ENCODE measurements at places on chromosomes 2 and 18.

DNA sequence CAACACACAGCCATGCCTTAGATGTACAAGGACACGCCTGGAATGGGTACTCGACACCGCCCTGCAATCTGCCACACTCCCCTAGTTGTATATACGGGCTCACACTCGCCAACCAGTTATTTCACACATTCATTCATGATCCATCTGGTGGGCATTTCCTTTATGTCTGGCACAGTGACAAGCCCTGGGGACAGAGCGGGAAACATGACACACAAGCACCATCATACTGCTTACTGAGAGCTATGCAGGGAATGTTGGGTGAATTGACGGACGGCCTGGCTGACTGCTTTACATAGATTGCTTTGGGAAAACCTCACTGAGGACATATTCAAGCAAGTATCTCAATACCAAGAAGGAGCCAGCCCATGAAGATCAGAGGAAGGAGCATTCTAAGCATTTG lies 448.0 kb upstream of the SPRED2 start:
- DNase-seq: no peak

DNA sequence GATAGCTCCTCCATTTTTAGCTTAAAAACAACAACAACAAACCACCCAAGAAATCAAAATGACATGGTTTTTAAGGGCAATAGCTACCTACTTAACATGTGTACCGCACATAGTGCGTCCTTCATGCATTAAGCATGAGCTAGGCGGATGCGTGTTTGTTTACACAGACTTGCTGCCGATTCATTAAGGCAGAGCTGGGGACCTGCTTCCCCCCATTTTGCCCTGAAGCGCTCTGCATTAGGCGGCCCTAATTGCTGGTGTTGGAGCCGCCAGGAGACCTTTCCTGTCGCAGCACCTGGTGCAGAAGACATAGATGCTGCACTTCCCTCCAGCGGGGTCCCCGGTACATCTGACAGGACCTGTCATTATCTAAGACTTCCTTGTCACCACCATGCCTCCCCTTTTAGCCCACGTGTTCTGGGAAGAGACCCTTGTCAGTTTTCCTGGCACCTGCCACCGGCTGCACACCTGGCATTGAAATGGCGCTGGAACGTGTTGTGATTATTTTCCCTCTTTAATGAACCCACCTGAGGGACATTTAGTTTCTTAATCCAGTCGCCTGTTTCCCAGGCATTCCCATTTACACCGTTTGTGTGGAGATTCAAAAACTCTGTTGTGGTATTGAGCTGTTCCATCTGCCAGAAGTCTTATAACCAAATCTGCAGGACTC lies 261.1 kb upstream of the RAB12 start:
- no peak for DNase-seq

- DNase-seq: no peak
Measured at GRCh38 chr2:160333324-160334027, 133.4 kb upstream of the ITGB6 start.

GRCh38 chr2:97669448-97669847 lies at the start of gene C2orf92:
C2orf92 (plus strand) TSS chr2:97669713; CDS start chr2:97669789, 76 bp downstream.
- DNase-seq: no peak

DNA sequence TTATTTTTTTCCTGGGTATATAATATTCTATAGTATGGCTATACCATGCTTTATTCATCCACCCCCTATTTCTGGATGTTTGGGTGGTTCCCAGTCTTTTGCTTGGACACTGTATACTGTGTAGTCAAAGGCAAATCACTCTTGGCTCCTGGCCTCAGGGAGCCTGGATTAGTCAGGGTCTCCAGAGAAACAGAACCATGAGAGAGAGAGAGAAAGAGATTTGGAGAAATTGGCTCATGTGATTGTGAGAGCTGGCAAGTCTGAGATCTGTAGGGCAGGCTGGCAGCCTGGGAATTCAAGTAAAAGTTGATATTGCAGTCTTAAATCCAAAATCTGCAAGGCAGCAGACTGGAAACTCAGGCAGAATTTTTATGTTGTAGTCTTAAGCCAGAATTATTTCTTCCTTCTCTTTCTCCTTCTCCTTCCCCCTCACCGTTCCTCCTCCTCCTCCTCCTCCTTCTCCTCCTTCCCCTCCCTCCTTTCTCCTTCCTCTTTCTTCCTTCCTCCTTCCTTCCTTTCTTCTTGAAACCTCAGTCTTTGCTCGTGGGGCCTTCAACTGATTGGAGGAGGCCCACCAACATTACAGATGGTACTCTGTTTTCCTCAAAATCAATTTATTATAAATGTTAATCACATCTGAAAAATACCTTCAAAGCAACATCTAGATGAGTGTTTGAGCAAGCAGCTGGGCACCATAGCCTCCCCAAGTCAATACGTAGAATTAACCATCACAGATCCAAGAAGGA lies 33.0 kb downstream of the CTIF start:
- no peak for DNase-seq

- DNase-seq: no peak
Measured at GRCh38 chr18:13625843-13626543, 100.4 kb downstream of the FAM210A start.

DNA sequence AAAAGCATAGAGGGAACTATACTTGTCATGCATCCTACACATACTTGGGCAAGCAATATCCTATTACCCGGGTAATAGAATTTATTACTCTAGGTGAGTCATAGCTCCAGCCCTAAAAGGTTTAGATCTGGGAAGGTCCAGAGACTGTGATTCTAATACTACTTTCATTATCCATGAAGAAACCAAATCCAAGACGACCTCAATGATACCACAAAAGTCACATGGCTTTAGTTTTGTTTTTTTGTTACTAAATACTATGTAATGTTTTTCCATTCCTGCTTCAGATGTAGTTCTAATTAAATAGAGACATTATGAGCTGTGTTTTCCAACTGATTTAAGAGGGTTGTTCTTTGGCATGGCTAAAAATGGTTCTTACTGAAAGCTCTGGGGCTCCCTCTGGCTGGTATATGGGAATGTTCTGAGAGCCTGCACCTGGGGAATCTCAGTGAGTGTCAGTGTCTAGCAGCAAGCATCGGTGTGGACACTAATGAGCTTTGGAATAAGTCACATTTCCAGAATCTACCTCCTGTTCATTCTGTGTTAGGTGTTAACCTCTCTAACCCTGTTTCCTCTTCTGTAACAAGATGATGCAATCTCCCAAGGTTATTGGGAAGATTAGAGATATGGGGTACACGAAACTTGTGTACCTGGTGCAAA lies 20.5 kb upstream of the IL1RL2 start:
- DNase-seq: no peak

All from activated CD4-positive, alpha-beta T cell treated with anti-CD3 and anti-CD28 coated beads, Interleukin-2, amount 50 U/mL, for 16 hours (primary cell).